ENCODE measurements at places on chromosomes 3 and 15. TPM values are rescaled to one million over a fixed set of nuclear protein-coding genes. Genes with fewer than 3 reads are reported as not detected.

The CADM2 gene
- 0.83 TPM for total RNA-seq

- DNase-seq, result no peak
Observed at GRCh38 chr3:171865191-171865865, 22.2 kb downstream of the TMEM212 start.

GRCh38 chr3:122993124-122993978, 34.2 kb downstream of the SEMA5B start:
- no peak for DNase-seq

The GATM gene
- 7.2 TPM for total RNA-seq

- no peak for DNase-seq
Observed at GRCh38 chr3:105899516-105899915, 30.7 kb upstream of the CBLB start.

- no peak for DNase-seq
Observed at GRCh38 chr3:153903430-153903829, 217.8 kb upstream of the ARHGEF26 start.
